Cortex of kidney (tissue), 1 donor: ENCODE measurements at places on chromosomes 1 and 21.

DNA sequence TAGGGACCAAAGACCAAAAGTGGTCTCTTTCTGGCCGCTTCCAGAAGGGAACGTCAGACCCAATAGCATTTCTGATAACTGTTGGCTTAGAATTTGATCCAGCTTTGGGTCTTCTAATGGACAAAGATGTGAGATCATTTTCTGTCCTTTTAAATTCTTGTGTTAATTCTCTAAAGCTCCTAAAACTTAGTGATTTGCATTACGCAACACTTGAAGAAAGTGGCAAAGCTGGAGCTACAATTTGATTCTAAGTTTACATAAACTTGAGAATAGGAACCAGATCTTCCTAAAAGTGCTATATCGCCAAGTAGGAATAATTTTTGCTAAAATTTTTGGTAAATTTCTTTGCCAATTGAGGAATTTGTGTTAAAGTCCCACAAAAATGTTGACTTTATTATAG is 21.6 kb upstream of the PLA2G4A start:
- no peak for DNase-seq

DNA sequence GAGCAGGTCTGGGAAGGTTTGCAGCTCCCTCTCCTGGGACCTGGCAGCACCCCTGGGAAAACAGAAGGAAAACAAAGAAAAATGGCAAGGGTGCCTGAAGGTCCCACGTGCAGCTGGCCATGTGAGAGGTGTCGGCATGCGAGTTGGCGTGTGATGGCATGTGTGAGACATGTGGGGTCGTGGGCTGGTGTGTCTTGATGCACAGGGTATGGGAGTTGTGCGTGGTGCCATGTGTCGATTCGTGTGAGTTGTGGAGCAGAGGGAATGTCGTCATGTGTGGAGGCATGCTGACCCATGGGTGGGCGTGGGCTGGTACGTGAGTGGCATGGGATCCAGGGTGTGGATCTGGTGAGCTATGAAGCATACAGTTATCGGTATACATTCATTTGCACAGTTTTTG is 1.3 kb downstream of the HPCA start:
- no peak for DNase-seq

DNA sequence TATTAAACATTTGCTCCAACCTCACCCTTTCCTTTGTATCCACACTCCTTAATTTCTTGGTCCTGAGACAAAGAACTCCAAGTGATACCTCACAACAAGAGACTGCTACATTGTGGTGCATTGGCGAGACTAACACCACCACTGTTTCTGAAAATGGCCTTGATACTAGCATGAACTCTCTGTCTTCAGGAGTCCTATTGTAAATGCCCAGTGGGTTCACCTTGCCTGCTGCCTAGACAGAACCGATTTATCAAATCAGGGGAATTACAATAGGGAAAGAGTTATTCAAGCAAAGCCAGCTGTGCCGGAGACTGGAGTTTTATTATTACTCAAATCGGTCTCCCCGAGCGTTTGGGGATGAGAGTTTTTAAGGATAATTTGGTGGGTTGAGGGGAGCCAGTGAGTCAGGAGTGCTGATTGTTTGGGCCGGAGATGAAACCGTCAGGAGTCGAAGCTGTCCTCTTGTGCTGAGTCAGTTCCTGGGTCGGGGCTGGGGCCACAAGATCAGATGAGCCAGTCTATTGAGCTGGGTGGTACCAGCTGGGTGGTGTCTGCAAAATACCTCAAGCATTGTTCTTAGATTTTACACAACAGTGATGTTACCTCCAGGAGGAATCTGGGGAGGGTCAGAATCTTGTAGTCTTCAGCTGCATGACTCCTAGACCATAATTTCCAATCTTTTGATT is 83.1 kb downstream of the DESI2 start:
- no peak for DNase-seq

- no peak for DNase-seq
Measured at GRCh38 chr1:207519505-207520399, 23.8 kb downstream of the CR1 start.

DNA sequence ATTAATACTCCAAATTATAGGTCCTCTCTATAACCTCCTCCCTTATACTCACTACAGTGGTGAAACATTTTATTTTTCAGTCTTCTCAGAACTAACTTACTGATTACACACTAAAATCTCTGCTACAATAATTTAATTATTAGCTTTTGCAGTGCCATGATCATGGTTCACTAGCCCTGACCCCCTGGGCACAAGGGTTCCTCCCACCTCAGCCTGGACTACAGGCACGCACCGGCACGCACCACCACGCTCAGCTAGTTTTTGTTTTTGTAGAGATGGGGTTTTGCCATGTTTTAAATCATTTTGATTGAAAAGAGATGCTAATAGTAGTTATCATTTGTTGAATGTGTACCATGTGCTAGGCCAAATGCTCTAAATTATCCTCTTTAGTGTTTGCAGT is 6.3 kb downstream of the PATJ start:
- DNase-seq: no peak

DNA sequence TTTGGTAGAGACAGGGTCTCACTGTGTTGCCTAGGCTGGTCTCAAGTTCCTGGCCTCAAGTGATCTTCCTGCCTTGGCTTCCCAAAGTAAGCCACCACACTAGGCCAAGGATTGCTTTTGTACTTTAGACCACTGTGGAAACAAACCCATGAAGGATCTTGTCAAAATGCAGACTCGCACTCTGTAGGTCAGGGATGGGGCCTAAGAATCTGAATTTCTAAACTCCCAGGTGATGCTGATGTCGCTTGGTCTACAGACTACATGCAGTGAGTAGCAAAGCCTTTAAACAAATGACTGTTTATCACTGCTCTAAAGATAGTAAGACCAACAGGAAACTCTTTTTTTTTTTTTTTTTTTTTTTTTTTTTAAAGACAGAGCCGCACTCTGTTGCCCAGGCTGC is 54.1 kb upstream of the MUTYH start:
- DNase-seq: no peak

DNA sequence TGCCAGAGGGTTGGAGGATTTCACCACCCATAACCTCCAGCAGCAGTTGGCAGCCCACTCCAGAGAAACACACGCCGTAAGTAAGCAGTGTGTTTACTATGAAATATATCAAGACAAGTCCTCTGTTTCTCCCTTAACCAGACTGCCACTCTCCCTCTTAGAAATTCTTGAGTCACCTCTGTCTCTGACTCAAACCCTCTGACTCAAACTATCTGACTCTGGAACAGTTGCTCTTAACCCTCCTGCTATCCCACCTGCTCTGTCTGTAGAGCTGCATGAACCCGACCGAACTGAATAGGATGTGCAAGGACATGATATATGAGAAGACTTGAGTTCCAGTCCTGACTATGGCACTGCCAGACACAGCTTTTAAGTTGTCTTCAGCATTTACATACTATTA is 14.1 kb downstream of the INPP5B start:
- DNase-seq: no peak
